ENCODE measurements at places on chromosomes 3 and 15.

DNA sequence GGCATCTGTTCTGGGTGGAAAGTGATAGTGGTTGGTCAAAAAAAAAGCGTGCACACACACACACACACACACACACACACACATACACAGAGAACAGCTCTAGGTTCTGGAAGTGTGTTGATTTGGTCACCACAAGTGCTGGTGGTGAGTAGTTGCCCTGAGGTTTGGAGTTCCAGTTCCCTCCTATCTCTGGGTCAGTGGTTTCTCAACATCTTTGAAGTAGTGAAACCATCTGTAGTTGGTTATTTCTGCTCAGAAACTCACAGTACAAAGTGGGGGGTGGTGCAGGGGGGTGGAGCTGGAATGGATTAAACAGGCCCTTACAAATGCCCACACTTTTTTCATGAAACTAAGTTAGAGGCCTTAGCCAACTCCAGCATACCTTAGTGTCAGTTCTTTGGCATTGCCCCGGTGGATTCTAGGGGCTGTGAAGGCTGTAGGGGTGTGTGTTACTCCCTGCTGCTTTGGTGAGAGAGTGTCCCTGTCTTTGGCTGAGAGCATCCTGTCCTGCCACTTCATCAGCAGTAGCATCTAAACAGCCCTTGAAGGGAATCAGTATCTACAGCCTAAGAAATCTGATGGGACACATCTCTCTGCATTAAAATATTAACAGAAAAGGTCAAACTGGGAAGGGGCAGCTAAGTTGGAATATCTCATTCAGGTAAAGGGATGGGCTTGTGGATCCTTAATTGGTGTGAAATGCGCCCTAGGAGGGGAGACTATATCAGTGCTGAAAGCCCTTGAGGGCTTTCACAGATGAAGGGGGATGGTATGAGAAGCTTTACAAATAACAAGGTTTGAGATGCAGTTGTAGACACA lies 20.6 kb downstream of the SMAD3 start:
- peak; percentile 92 for DNase-seq

GRCh38 chr3:40720863-40721262 lies 196.1 kb downstream of the ZNF621 start:
- no peak for DNase-seq

GRCh38 chr3:62670351-62670750 lies 204.9 kb downstream of the CADPS start:
- peak; percentile 9 for DNase-seq

DNA sequence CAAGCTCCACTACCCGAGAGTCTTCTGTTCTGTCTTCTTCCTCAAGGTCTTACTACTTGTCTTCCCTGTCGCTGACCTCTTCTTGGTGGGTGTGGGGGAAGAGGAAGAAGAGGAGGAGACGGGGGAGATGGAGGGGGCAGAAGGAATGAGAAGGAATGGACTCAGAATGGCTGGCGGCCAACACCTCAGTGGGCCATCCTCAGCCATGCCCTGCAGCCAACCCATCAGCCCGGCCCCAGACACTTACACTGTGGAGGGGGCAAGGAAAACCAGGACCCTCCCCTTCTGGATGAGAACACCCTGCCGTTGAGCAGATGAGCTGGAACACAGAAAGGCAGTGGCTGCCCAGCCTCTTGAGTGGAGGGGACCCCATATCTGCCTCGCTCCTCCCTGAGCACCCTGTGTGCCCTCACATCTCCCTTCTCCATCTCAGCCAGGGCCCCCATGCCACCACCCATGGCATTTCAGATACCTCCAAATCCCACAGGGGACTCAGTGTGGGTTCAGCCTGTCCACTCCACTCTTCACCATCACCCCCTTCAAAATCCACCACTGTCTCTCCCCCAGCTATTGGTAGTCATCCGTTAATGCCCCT lies 45.5 kb upstream of the PRR23E start:
- DNase-seq = no peak

DNA sequence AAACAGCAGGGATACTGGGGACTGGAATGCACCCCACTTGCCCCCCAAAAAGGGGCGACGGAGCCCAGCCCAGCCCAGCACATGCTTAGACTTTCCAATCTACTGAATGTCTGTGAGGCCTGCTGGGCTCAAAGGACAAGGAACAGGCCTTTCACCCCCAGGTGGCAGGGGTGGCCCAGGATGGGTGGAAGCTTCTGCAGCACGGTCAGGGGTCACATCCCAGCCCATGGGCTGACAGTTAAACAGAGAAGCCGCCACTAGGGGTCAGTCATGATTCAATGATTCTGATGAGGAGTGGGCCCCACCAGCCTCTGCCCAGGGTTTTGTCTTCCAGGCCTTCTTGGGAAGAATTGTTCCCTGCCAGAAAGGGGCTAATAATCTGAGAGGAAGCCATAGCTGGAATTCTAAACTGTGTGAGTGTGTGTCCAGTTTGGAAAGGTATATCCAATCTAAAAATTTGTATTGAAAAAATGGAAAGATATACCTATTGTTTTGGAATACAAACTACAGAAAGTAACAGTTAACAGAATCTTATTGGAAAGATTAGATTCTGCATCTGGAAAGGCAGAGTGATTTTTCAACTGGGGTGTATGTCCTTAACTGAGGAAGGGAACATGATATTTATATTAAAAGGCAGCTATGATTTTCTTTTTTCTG lies 2.2 kb downstream of the CHRNB4 start:
- peak; percentile 38 for DNase-seq

DNA sequence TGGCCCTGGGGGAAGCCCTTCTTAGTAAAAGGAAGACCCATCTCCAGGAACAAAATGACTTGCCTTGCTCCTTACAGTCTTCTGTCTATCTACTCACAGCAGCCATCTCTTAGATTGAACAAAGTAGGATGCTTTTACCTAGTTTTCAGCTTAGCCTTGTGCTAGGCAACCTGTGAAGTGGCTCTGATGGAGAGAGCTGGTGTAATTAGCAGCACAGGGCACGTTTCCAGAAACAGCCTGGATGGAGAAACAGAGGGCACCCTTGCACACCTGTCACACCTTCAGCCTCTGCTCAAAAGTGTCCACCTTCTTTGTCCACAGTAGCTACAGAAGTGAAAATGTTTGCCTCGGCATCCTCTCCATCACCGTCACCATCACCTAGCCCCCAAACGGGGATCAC lies 292.9 kb downstream of the RORA start:
- no peak for DNase-seq

GRCh38 chr3:56477646-56478045 lies 9.4 kb upstream of the ERC2 start:
- no peak for DNase-seq

DNA sequence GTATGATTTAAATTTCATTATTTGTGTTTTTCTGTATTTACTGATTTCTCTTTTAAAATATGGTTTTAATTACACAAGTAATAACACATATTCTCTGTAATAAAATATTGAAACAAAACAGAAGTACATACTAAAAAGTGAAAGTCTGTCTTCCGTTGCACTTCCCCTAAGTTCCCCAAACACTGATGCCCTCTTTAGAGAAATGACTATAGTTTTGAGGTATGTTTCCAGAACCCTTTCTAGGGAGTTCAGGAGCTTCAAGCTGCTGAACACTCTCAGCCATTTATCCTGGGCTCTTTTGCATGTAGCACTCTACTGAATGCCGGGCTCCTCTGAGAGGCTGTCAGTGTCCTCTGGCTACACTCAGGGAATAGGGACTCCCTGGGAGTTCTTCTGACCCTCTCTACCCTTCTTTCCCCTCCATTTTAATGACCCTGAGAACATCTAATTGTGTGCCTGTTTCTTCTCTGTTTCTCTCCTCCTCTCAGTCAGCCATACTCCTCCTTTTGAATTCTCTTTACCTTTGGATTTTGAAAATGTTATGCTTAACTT lies 60.4 kb upstream of the KCNAB1 start:
- no peak for DNase-seq

GRCh38 chr3:110405830-110406585 lies 665.6 kb upstream of the NECTIN3 start:
- no peak for DNase-seq

- peak; percentile 4 for DNase-seq
Measured at GRCh38 chr3:57078635-57079473, 18.4 kb downstream of the SPATA12 start.

DNA sequence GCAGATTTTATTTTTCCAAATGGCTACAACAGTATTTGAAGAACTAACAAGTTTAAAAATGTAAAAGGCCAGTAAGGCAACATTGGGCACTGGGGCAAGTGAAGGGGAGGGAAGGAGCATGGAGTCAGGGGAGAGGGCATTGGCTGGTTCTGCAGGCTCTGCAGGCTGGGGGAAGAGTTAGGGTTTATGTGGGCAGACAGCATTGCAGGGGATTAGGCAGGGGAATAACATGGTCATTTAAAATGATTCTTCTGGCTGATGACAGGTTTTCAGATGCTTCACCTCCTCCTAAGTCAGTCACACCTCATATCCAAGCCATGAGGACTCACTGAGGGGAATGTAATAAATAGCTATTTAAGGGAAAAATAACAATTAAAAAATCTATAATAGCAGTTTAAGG lies 52.6 kb downstream of the BTD start:
- no peak for DNase-seq

- DNase-seq = no peak
Measured at GRCh38 chr3:116757315-116757714, 47.7 kb downstream of the TUSC7 start.

- no peak for DNase-seq
Measured at GRCh38 chr15:45265506-45265905, 13.5 kb downstream of the SLC28A2 start.

DNA sequence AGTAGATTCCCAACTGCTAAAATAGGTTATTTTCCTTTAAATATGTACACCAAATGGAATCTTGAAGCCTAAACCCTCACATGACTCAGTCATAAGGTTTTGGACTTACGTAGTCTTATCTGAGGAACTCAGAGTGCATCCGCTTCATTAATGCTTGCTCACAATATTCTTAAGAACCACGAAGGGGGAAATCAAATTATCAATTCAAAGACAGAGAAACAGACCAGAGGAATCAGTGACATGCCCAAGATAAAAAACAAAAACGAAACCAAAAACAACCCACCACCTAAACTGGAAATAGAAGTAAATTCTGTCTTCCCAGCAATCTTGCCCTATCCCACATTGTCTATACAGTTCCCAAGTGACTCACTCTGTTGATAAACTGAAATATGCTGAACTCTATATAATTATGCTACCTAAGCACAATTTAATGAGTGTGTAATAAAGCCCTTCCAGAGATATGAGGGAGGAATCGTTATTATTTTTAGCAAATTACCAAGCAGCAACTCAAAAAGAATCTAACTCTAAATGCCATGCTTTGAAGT lies 135.4 kb upstream of the CBLB start:
- peak; percentile 32 for DNase-seq

DNA sequence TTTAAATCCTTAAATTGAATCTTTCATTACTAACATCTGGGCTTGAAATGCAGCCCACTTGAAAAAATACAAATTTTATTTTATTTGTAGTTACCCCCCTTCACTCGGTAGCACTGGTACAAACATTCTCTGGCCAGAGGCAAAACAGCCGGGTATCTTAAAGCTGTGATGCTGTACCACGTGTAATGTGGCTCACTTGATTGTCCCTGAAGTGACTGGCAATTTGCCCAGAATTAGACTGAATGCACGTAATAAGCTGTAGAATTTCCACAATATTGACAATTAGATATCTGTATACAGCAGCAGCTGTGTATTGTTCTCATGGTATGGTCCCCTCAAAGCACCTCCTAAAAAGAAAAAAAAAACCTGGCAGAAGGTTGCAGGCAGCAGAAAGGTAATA lies 192.8 kb upstream of the TBC1D5 start:
- DNase-seq = no peak

DNA sequence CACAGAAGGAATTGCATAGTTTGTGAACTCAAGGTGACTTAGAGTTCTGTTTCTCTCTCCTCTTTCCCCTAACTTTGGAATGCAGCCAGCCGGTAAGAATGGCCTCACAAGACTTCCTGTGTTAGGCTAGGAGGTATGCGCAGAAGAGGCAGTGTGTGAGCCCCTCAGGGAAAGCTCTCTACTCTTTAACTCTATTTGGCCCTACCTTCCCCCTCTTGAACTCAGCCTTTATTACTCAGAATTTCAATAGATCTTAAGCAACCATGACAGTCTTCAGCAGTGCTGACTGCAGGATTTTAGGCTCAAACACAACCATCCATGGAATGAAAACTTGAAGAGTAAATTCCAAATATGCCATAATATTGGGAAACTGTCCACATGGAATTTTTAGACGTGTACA lies 209.5 kb downstream of the DTWD1 start:
- peak; percentile 75 for DNase-seq

- no peak for DNase-seq
Measured at GRCh38 chr15:69529961-69530633, 77.5 kb downstream of the RPLP1 start.

DNA sequence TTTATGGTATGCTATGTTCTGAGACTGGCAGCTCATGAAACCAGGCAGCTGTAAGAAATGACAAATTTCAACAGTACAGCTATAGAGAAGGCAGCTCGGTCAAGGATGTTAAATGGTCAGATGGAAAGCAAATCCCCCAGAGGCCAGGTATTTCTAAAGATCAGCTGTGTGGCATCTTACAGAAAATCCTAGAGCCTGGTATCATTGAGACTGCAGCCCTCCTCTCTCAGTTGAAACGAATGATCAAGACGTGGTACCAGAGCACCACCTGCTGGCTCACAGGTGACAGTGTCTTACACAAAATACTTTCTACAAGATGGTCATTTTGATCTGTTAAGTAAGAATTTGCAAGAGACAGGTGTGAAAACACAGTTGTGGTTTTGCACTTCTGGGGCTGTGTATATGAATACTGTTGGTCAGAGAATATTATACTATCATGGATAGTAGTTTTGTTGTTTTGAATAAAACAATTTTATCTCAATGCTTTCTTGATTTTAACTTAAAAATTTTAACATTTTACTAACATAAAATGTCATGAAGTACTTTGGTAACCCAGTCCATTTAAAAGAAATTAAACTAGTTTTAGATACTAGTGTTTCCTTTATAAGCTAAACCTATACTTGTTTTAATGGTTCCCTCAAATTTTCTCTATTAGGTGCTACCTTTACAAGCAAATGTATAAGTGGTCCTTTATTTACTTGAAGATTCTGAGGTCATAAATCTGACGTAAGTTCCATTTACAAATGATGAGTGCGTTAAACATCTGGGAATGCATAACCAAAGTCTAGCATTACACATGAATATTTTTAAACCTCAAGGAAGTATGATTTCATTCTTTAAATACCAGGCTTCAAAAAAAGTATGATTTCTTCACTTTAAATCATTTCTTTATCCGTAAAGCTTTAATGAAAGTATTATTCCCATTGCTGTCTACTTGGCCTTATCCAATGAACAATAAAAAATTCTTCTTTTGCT lies 121.8 kb downstream of the PDZRN3 start:
- DNase-seq = peak; percentile 88

DNA sequence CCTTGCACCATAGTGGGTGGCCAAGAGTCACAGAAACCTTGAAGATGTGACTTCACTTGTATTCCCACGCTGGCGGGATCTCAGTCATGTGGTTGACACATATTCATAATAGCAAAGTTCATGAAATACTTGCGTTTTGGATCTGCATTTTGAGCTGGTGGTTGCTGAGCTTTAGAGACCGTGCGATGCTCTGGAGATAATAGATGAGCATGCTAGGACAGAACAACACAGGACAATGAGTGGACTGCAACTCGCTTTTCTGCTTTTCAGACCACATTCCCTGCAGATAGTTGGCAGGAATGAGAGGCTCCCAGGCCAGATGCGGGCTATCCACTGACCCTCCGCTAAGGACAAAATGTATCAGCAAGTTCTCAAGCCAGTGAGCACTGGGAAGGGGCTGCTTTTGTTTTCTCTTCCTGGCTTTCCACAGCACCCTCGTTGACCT lies 13.8 kb upstream of the STARD5 start:
- no peak for DNase-seq

GRCh38 chr3:192277477-192277876 lies 449.9 kb downstream of the FGF12 start:
- DNase-seq = no peak
